Vagina (tissue), 2 donors: ENCODE measurements at places on chromosomes 13 and 19. TPM values are rescaled to one million over a fixed set of nuclear protein-coding genes. Genes with fewer than 3 reads are reported as not detected.

DNA sequence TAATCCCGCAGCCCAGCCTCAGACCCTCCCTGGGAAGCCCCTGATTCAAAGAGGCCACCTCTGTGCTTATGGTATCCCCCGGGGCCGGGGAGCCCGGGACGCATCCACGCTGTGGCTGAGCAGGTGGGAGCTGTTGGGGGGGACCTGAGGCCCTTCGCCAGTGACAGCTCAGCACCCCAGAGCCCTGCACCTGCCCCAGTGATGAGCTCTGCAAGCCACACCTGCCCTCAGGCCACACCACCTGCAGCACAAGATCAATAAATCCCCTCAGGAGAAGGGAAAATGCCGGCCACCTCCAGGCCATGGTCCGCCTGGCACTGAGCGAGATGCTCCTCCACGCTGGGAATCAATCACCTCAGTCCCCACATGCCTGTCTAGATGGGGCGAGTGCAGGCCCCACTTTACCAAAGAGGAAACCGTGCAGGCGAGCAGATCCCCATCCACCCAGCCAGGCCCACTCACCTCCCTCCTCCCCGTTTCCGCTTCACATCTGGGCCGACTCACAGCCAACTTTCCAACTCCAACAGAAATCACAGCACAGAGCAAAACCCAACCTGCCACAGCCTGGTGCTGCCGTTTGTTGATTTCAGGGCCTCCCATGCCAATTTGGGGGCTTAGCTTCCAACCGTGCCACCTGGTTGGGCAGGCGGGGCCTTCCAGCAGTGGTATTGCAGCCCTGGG is 12.8 kb downstream of the MOB3A start:
- no peak overlapping the region for H3K4me3 ChIP-seq
- DNase-seq, result no peak
- peak overlapping the region; percentile 71 for H3K27ac ChIP-seq
- H3K27me3 ChIP-seq, result no peaks in the 10 kb centered on the region
- no peaks in the 10 kb centered on the region for H3K36me3 ChIP-seq

DNA sequence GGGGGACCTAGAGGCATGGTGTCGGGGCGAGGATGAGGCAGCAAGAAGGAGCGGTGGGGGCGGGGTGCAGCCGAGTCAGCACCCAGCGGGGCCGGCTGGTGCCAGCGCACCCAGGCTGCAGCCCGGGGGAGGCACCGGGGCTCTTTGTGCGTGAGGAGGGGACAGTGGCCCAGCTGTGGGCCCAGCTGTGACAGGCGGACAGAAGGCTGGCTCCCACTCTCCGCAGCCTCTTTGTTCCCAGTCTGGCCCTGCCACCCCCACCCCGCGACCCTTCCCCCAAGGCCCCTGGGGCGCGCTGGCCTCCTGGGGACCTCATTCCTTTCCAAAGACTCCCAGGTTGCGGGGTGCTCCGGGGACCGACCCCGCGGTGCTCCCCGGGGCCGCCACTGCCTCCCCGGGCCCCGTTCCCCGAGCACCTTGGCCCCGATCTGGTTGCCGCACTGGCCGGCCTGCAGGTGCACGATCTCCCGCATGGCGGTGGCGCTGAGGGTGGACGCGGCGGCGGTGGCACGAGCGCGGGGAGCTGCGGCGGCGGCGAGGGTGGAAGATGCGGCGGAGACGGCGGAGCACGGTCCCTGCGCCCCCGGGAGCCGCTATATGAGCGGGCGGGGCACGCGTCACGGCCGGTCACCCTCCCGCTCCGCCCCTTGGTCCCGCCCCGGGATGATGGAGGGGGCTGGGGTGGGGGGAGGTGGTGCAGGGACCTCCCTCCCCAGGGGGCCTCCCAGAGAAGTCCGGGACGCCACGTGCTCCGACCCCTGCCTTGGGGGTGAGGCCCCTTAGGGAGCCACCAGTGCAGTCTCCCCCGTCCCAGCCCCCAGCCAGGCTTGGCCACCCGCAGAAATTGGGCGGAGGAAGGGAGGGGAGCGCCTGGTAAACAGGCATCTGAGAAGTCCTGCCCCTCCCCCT is at the start of gene TUBB4A:
TUBB4A (minus strand) TSS at position 570 of the 909 bp plus-strand sequence; CDS start at position 473, 97 bp downstream.
- H3K4me3 ChIP-seq, result peak within 1 kb of the TSS; percentile 30
- H3K36me3 ChIP-seq, result no peaks in the 10 kb centered on the region
- no peak for DNase-seq

- DNase-seq, result no peak
- peaks cover 16% of the 10 kb centered on the region for H3K4me1 ChIP-seq
- no peak overlapping the region for H3K4me3 ChIP-seq
Observed at GRCh38 chr19:40410030-40410389, 3.2 kb downstream of the PRX start.

GRCh38 chr19:27746691-27747380 is 1466.1 kb downstream of the UQCRFS1 start:
- H3K27me3 ChIP-seq, result no peaks in the 10 kb centered on the region
- peak; percentile 52 for DNase-seq
- H3K4me1 ChIP-seq, result no peaks in the 10 kb centered on the region

DNA sequence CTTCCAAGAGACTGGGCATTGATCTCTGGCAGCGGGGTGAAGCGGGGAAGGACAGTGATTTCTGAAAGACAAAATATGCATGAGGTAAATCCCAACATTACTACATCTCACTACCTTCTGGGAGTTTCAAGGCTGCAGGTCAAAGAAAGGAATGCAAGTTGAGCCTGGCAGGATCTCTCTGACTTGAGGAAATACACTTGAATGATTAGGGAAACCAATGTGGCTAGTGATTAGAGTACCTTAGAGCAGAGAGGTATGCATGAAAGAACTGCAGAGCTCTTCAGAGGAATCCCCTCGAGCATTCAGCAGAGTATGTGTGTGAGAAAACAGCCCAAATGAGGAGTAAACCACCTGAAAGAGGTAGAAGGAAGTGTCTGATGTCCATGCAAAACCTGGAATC is 2874.1 kb upstream of the PCDH20 start:
- DNase-seq, result no peak
- no peaks in the 10 kb centered on the region for H3K36me3 ChIP-seq
- H3K4me3 ChIP-seq, result no peak overlapping the region
- H3K27me3 ChIP-seq, result no peaks in the 10 kb centered on the region
- no peaks in the 10 kb centered on the region for H3K4me1 ChIP-seq

DNA sequence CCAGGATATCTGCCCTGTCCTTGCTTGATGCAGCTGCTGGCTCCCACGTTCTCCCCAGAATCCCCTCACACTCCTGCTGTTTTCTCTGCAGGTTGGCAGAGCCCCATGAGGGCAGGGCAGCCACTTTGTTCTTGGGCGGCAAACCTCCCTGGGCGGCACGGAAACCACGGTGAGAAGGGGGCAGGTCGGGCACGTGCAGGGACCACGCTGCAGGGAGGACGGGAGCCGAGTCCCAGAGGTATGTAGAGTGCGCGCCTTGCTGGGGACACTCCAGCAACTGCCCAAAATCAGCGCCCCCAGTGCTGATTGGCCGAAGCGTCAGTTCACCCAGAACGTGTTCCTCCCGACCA is 30.3 kb upstream of the MIER2 start:
- DNase-seq, result no peak
- no peak overlapping the region for H3K27ac ChIP-seq
- no peaks in the 10 kb centered on the region for H3K27me3 ChIP-seq
- H3K4me3 ChIP-seq, result no peak overlapping the region
- H3K4me1 ChIP-seq, result peaks cover 8% of the 10 kb centered on the region
- no peaks in the 10 kb centered on the region for H3K36me3 ChIP-seq

DNA sequence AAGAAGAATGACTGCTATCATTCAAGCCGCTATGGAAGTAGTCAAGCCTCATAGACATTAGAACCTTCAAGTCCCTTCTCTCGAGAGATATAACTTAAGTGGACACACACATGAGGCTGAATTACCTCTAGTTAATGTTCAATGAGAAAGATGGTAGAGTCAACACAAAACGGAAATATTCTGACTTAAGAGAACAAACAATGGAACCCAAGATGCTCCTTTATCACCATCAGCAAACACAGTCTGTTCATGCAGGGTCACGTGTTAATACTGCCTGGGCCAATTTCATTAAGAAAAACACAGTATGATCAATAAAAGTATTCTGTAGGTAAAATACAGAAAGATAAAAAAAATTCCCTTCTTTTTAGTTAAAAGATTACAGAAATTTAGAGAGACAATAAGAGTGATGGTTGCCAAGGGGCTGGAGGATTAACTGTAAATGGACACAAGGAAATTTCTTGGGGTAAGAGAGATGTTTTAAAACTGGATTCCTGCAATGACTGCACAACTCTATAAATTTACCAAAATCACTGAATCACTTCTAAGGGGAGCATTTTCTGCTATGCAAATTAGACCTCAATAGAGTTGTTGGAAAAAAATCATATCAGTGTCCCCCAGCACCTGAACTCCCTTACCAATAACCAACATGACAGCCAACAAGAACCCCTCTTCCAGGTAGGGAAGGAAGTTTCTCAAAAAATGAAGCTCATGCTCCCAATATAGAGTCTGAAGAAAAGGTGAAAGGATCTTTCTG is 256.6 kb downstream of the ABCC4 start:
- no peaks in the 10 kb centered on the region for H3K27me3 ChIP-seq
- H3K36me3 ChIP-seq, result no peaks in the 10 kb centered on the region
- H3K27ac ChIP-seq, result no peak overlapping the region
- DNase-seq, result no peak
- H3K4me1 ChIP-seq, result no peaks in the 10 kb centered on the region

GRCh38 chr19:44900328-44901244 is 5.0 kb upstream of the APOE start:
- H3K4me1 ChIP-seq, result peaks cover 15% of the 10 kb centered on the region
- H3K4me3 ChIP-seq, result no peak overlapping the region
- peaks cover 50% of the 10 kb centered on the region for H3K36me3 ChIP-seq
- no peak overlapping the region for H3K27ac ChIP-seq
- no peak for DNase-seq

DNA sequence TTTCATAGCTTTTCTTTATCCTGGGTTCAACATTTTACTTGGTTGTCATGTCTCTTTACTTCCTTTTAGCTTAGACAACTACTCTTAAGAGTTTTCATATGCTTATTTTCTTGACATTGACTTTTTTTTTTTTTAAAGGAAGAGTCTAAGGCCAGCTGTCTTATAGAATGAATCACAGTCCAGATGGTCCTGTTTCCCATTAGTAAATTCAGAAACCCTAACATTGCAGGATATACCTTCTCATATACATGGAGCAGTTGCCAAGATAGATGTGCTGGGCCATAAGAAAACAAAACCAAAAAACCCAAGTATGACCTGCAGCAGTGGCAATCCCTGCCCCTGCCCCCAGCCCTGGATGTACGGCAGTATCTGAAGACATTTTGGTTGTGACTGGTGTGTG is 72.8 kb downstream of the COG3 start:
- no peaks in the 10 kb centered on the region for H3K36me3 ChIP-seq
- no peaks in the 10 kb centered on the region for H3K4me1 ChIP-seq
- H3K4me3 ChIP-seq, result no peak overlapping the region
- H3K27ac ChIP-seq, result no peak overlapping the region
- no peaks in the 10 kb centered on the region for H3K27me3 ChIP-seq
- DNase-seq, result no peak

DNA sequence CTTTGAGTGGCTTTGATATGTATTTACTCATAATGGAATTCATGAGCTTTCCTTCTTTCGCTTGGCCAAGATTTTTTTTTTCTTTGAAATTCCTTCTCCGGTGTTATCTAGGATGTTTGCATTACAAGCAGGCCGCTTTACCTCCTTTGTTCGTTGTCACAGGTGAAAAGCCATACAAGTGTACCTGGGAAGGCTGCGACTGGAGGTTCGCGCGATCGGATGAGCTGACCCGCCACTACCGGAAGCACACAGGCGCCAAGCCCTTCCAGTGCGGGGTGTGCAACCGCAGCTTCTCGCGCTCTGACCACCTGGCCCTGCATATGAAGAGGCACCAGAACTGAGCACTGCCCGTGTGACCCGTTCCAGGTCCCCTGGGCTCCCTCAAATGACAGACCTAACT is 16.7 kb downstream of the KLF5 start:
- no peak overlapping the region for H3K27ac ChIP-seq
- no peaks in the 10 kb centered on the region for H3K27me3 ChIP-seq
- peaks cover 15% of the 10 kb centered on the region for H3K4me1 ChIP-seq
- H3K36me3 ChIP-seq, result no peaks in the 10 kb centered on the region

GRCh38 chr19:29805031-29805965 is 6.5 kb upstream of the CCNE1 start:
- no peaks in the 10 kb centered on the region for H3K36me3 ChIP-seq
- DNase-seq, result no peak
- no peak overlapping the region for H3K4me3 ChIP-seq
- H3K4me1 ChIP-seq, result no peaks in the 10 kb centered on the region
- no peak overlapping the region for H3K27ac ChIP-seq

- H3K4me3 ChIP-seq, result no peak overlapping the region
- H3K27me3 ChIP-seq, result no peaks in the 10 kb centered on the region
- no peaks in the 10 kb centered on the region for H3K4me1 ChIP-seq
- DNase-seq, result no peak
- H3K36me3 ChIP-seq, result peaks cover 7% of the 10 kb centered on the region
Observed at GRCh38 chr13:72970956-72971355, 87.8 kb upstream of the KLF5 start.

DNA sequence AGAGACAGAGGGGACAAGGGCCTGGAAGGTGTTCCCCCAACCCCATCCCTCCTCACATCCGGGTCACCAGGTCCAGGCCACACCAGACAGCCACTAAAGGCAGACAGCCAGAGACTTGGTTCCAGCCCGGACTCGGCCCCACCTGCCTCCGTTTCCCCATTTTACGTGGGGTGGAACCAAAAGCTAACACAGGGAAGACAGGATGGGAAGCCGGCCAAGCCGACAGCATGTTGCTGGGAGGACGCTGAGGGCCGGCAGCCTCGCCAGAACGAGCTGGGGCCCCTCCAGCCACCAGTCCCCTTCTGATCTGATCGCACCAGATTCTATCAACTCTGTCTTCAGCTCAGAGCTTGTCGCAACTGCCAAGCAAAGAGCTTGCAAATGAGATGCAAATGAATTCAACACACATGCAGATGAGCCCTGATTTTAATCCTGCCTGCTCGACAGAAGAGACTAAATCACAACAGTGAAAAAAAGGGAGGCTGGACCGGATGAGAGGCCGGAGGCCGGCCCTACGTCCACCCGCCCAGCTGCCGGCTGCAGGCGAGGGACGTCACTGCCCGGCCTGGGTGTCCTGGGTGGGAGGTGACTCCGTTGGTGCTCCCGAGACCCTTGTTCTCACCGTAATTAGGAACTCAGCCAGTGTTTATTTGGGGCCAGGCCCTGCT is 17.5 kb upstream of the SHC2 start:
- DNase-seq, result no peak
- no peaks in the 10 kb centered on the region for H3K4me1 ChIP-seq
- no peak overlapping the region for H3K27ac ChIP-seq
- H3K36me3 ChIP-seq, result no peaks in the 10 kb centered on the region

DNA sequence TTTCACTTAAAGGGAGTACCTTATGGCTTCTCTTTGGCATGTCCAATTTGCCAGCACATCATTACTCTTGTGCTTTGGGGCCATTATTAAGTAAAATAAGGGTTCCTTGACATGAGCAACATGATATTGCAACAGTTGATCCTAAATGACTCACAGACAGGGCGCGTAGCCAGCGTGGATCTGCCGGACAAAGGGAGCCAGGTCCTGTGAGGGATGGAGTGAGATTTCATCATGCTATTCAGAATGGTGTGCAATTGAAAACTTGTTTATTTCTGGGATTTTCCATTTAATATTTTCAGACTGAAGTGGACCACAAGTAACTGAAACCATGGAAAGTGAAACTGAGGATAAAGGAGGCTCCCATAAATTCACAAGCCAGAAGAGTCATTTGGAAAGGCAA is 48.6 kb upstream of the WASF3 start:
- H3K27ac ChIP-seq, result no peak overlapping the region
- H3K36me3 ChIP-seq, result no peaks in the 10 kb centered on the region
- no peaks in the 10 kb centered on the region for H3K4me1 ChIP-seq
- H3K27me3 ChIP-seq, result no peaks in the 10 kb centered on the region
- no peak overlapping the region for H3K4me3 ChIP-seq

Gene INSL3
- total RNA-seq, result not detected

Gene MAG
- total RNA-seq, result not detected

Gene PBX4
- 5.2 TPM for total RNA-seq

Gene N4BP2L1
- total RNA-seq, result 19.2 TPM

Gene ATP1A3
- 4.7 TPM for total RNA-seq

Gene NR1H2
- total RNA-seq, result 84.7 TPM

Gene NLRP9
- total RNA-seq, result not detected

Gene LPAR2
- 15.2 TPM for total RNA-seq
